ENCODE measurements at places on chromosomes 3 and 15.

DNA sequence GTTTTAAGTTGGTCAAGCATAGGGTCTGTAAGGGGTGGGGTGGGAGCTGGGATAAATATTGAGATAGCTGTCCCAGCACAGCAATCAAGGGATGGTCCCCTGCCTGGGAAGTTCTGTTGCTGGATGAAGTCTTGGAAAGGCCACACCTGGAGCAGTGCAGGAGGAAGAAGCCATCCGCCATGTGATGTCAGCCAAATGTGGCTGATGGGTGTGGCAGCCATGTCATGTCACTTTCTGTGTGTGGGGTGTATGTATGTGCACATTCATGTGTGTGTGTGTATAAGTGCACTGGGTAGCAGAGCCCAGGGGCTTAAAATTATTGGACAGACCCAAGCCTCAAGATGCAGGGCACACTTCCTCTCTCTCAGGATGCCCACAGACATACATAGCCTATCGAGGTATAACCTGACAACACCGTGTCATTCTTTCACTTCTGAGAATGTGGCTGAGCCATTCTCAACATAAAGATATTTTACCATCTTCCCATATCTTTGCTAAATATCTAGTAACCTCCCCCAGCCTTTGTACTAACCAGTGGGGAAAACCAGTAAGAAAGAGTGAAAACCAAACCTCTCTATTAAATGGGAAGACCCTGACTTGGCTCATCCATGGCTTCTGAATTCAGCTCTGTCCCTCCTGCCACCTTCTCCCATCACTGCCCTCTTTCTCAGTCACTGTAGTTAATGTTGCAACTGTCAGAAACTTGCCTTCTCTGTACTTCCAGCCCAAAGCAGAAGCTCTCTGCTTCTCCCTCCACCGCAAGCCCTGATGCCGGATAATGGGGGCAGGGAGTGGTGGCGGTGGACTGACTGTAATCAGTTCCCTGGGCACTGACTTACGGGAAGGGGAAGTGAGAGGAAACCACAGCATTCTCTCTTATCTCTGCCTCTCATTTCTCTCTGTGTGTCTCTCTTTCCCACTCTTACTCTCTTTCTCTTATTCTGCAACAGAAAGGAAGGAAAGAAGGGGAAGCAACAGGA is 11.2 kb downstream of the TNFSF10 start:
- no peak for DNase-seq

DNA sequence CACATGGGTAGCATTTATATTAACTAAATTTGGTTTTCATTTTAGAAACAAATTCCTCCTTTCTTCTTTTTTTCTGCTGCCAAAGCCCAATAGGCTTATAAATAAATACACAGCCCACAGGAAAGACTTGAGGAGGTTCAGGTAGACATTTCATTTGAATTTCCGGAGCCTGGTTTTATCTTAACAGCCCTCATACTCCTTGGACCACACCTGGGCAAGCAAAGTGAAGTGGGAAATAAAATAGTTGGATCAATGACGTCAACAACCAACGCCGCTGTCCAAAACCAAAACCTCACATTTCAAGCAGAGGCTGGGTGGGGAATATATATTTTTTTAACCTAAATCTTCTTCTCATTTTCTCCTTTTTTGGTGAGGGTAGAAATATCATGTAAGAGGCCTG is 53.2 kb downstream of the RFTN1 start:
- DNase-seq, result no peak

DNA sequence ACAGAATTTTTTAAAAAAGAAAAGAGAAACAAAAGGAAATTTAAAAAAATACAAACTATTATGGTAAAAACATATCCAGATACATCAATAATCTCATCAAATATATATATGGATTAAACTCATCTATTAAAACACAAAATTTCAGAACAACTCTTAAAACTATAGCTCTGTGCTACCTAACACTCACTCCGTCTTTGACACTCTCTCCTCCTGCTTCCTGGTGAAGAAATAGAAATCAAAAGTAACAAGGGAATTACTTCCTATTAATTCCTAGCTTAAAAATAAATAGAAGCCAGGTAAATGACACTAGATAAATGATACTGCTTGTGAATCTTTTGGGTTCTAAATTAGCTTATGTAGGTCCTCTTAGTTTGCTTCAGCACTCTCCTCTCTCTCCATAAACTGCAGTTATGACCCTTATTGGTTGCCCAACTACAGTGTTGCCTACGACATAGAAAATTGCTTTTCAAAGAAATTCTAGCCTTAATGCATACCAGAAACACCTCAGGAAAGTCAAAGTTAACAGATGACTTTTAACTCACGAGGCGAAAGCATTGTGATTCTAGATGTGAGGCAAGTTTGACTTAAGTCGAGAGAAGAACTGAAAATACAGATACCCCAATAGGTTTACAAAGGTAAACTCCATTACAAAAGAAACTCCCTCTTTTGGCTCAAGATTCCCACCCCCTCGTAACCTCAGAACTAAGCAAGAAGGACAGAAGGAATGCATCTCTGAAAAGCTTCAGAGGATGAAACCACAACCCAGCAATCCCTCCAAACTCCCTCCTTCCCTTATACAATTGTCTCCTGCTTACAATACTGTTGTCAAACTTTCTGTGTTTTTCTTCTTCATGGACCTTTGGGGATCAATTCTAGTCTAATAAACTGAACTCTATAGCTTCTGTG is 394.7 kb downstream of the FGF12 start:
- no peak for DNase-seq

DNA sequence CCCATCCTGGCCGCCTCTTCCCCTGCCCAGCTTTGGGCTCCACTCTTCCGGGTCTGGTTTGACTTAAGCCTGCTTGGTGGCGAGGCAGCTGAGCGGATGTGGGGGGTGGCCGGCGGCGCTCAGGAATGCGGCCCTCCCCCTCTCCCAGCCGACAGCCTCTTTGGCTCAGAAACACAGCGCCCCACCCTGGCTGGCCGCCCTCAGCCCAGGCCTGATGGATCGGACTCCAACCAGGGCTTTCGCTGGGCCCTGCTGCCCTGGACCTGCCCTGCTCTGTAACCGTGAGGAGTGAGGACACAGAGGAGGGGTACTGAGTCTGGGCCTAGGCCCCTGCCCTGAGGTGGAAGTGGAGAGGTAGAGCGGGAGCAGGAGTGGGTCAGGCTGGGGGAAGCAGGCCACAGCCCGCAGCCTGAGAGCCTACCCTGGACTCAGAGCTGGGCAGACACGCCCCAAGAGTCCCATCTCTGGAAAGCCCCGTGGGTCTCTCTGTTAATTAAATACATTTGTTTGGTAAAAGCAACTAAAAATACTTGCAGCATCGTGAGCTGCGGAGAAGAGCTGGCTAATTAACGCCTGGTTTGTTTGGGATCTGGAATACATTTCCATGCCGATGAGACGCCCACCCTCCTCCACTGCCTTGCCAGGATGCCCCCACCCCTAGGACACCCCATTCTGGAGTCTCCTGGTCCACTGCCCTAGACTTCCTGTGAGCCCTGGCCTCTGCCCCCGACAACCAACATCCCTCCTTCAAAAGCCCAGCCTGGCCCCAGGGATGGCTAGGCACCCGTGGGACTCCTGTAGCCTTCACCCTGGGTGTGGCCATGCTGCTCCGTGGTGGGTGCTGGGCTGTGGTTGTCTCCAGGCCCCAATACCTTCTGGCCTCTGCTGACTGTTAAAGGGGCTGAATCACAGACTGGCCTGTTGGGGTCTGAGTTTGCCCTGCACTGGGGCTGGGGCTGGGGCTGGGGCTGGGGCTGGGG is 19.6 kb downstream of the PLXNA1 start:
- no peak for DNase-seq

DNA sequence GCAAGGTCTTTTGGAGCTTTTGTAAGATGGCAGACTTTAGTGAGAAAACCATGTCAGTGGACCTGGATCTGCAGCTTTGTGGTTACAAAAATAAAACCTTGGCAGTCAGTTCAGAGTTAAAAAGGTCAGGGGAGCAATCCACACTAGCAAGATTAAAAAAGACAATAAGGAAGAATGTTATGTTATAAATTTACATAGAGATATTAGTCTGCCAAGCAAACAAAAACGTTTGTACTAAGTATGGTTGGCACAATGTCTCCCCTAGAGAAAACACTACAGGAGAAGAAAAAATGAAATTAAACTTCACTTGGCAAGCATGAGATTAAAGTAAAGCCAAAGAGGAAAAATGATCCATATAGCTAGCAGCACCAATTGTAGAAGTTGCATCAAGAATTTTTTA is 205.0 kb downstream of the LSAMP start:
- DNase-seq, result no peak

- no peak for DNase-seq
Observed at GRCh38 chr3:20235796-20236195, 49.8 kb upstream of the SGO1 start.

GRCh38 chr3:167650459-167650858 is 3.3 kb downstream of the WDR49 start:
- no peak for DNase-seq

DNA sequence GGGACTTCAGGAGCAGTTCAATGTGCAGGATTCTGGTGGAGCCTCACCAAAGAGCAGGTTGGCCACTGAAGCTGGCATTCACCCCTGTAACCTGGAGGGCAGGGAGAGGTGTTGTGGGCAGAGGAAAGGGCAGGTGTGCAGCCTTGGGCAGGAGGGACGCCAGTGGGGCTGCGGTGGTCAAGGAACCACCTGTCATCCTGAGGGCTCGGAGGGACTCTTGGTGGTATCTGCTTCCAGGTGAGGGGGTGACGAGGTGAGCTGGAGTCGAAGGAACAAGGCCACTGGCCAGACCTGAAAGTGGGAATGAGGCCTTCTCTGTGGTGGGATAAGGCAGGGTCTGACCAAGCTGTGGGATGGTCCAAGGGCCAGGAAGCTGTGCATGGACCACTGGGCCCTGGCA is 269.5 kb downstream of the PLCL2 start:
- DNase-seq, result no peak

DNA sequence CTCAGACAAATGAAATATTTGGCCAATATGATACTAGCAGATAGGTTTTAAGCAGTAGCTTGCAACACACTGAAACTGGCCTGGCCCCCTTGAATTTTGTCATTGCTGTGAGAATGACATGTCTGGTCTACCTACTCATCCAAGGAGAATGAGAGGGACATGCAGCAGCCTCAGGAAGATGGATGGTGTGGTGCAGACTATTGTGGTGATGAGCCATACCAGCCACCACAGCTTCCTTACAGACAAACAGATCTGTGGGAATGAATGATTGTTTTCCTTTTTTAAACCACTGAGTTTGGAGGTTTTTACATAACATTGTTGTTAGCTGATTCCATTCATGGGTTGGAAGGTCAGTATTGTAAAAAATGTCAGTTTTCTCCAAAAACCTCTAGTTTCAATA is 133.7 kb upstream of the POU1F1 start:
- DNase-seq, result no peak
